Activated gamma-delta T cell treated with Interleukin-2 at 50 U/mL for 16 hours (primary cell): ENCODE measurements at places on chromosomes 11 and 22.
A peak's percentile ranks its signal among the peaks of the same experiment; 100 is the strongest.

DNA sequence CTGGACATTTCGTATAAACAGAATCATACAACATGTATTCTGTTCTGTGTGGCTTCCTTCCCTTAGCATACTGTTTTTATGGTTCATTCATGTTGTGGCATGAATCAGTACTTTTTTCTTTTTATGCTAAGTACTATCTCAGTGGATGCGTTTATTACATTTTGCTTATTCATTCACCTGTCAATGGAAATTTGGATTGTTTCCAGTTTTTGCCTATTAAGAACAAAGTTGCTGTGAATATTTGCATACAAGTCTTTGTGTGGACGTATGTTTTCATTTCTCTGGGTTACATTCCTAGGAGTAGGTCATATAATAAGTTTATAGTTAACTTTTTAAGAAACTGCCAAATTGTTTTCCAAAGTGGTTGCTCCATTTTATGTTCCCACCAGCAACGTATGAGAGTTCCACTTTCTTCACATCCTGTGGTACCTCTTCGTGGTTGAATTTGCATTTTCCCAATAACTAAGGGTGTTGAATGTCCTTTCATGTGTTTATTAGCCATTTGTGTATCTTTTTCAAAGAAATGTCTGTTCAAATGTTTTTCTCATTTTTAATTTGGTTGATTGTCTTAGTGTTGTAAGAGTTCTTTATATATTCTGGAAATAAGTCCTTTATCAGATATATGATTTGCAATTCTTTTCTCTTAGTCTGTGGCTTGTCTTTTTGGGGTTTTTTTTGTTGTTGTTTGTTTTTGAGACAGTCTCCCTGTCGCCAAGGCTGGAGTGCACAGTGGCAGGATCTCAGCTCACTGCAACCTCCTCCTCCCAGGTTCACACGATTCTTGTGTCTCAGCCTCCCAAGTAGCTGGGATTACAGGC, 46.0 kb upstream of the MICAL2 start:
- DNase-seq = no peak

DNA sequence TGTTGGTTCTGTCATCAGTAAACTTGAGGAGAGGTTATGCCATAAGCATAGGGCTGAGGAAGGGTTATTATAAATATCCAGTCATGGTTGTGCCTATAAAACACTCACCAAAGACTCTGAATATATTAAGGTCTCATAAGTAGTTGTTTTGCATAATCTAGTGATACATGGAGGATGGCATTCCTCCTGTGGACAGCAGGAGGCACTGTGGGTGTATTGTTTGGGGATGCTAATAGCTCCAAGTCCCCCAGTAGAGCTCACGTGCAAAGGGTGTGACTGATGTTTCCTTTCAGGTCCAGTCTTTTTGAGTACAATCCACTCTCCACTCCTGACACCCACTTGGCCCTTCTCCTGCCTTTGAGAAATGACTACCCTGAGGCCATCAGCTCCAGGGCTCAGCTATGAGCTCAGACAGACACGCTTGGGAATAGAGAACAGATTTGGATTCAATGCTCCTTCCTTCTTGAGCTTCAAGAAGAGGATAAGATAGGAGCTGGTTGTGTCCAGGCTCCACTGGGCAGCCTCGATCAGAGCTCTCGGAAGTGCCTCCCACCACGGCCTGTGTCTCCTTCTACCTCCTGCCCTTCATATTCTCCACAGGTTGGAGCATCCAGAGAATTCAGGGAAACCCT, 85.2 kb upstream of the IGLL5 start:
- peak; percentile 51 for DNase-seq

- DNase-seq = no peak
Measured at GRCh38 chr11:94590352-94591041, 23.3 kb downstream of the PIWIL4 start.

- no peak for DNase-seq
Measured at GRCh38 chr11:13258855-13259254, 18.7 kb upstream of the BMAL1 start.

DNA sequence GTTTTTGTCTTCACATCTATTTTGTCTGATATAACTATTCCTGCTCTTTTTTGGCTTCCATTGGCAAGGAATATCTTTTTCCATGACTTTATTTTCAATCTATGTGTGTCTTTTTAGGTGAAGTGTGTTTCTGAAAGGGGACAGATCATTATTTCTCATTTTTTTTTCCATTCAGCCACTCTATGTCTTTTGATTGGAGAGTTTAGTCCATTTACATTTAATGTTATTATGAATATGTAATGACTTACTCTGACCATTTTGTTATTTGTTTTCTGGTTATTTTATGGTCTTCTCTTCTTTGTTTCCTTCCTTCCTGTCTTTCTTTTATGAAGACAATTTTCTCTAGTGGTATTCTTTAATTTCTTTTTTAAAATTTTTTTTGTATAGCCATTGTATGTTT, 178.6 kb upstream of the CNTN5 start:
- no peak for DNase-seq

DNA sequence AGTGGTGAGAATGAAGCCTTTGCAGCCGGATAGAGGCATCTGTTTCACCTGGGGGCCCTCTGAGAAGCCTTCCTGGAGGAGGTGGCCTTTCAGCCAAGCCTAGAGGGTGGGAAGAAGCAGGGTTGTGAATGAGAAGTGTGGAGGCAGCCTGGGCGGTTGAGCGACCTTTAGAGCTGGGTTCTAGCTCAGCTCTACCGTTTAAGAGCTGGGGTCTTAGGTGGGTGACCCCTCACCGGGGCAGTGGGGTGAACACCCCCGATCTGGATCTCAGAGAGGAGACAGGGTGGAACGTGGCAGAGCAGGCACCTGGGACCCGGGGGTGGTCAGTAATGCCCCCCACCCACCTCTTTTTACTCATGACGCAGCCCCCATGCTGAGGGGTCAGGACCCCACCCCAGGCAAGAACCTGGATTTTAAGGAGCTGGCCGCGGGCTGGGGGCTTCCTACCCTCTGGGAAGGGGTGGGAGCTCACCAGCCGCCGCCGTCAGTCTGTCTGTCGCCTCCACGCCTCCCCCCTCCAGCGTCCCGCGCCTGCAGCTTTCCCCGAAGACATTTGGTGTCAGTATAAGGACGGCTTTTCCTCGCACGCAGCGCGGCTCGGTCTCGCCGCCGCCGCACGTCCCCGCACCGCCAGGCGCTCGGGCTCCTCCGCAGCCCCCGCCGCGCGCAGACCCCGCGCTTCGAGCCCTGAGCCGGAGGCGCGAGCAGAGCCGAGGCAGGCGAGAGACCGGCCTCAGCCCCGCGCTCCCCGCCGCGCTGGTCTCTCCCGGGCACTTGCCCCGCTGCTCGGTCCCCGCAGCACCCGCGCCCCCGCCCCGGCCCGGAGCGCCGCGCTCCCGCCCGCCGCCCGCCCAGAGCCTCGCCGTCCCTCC, 13.3 kb upstream of the CACNA1I start:
- peak; percentile 29 for DNase-seq
